NCI-H460 (cell line): ENCODE measurements at places on chromosomes 6 and 20. TPM values are rescaled to one million over a fixed set of nuclear protein-coding genes. Genes with fewer than 3 reads are reported as not detected.

Gene PGK2
- total RNA-seq, result not detected in 2 replicates

- no peak for DNase-seq
Observed at GRCh38 chr20:32544260-32544722, 40.8 kb downstream of the NOL4L start.

GRCh38 chr20:37331060-37331857, 14.7 kb upstream of the SRC start:
- DNase-seq, result no peak

- no peak for DNase-seq
Observed at GRCh38 chr6:101705866-101706265, 312.4 kb downstream of the GRIK2 start.

DNA sequence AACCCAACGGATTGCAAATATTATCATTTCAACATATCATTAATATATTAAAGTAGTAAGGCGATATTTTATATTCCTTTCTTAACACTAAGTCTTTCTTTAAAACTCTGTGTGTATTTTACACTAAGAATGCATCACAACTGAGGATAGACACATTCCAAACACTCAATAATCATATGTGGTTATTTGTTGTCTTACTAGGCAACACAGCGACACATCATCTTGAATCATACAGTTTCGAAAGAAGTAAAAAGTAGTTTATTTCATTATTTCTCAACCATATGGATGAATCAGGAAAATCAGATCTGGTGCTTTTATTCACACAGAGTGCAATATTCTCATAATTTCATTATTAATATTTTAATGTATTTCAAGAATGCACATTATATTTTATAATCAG, 662.4 kb downstream of the EPHA7 start:
- no peak for DNase-seq

DNA sequence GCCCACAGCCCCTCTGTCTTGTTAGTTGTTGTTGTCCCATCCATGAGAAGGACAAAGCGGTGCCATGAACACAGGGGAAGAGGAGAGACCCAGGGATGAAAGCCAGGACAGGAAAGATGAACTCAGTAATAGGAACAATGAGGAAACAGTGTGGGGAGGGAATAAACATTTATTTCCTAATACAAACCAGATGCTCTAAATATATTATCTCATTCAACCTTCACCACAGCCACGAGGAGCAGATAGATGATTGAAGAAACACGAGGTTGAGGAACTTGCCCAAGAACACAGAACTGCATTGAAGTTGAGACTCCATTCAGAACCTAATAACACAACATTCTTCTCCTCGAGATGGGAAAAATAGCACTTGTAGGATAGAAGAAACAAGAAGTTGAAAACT, 53.0 kb upstream of the AIG1 start:
- no peak for DNase-seq

- no peak for DNase-seq
Observed at GRCh38 chr6:2944405-2945152, 26.8 kb downstream of the SERPINB6 start.

Gene TCP11
- total RNA-seq, result not detected in 2 replicates

DNA sequence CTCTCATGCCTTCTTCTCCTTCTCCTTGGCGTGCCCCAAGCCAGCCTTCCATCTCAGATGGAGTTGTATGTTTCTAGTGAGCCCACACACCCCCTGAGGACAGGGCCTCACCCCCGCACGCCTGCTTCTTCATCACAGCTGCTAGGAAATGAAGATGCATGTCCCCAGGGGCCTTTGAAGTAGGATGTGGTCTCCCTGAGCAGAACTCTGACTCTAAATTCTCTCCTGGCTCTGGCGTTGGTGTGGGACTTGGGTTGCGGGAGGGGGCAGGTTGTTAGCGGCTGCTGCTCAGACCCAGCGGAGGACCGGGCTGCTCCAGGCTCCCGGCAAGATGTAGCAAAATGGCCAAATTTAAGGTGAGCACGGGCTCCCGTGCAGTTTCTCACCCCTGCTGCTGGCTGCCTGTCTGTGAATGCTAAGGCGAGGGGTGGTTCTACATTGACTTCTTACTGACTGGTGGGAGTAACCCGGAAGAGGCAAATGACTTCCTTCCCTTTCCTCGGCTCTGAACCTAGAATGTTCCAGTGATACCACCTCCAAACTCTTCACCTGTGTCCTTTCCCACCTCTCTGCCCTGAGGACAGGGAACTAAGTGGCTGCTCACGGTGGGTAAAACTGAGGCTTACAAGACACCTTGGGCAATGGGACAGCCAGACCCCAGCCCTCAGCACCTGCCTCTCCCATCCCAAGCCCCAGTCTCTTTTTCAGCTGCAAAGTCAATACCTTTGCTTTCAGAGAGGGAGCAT, 8.8 kb downstream of the SYNJ2 start:
- no peak for DNase-seq

Gene ANKEF1
- total RNA-seq, result 5.3 and 5.6 TPM in 2 replicates

GRCh38 chr20:31708736-31709534, 13.7 kb downstream of the BCL2L1 start:
- DNase-seq, result no peak

GRCh38 chr6:138570725-138571029, 71.4 kb upstream of the NHSL1 start:
- no peak for DNase-seq

Gene ENPP4
- total RNA-seq, result 7.3 and 8.2 TPM in 2 replicates

DNA sequence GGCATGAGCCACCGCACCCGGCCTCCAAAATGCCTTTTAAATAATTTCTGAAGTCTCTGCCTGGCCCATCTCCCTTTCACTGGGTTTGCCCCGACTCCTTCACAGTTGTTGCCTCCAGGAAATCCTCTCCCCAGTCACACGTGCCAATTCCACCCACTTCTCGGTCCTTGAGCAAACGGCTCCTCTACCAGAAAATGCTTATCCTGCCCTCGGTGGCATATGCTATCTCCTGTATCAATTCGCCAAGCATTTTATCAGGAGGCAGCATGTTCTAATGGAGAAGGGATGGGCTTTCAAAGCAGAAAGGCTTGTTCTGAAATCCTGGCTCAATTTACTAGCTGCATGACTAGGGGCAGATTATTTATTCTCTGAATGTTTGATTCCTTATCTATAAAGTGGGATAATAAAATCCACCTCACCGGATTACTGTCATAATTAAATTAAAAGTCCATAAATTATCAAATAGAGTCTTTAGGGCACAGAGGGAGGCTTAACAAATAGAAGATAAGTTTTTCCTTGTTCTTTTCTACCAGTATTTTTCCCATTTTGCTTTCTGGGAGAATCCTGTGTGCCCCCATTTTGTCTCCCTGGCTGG, 66.3 kb downstream of the PPP1R3G start:
- DNase-seq, result no peak

GRCh38 chr6:137272403-137272802, 53.2 kb upstream of the IFNGR1 start:
- DNase-seq, result no peak

DNA sequence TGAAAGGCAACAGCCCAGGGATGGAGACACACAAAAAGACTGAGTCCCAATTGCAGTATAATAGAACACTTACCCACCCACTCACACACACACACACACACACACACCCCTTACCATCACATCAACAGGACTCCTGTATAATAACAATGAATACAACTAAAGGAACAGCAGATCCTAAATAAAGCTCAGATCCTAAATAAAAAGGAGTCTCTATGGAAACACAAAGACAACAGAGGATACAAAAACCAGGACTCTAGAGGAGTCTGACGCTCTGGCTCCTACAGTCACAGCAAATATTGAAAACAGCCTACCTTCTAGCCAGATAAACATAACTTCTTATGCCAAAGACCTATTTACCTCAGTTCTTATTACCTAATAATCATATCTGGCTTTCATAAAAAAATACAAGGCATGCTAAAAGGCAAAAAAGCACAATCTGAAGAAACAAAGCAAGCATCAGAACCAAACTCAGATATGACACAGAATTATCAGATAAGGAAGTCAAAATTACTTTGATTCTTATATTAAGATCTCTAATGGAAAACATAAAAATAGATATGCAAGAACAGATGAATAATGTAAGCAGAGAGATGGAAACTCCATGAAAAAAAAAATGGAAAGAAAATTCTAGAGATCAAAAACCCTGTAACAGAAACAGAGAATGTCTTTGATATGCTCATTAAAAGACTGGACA, 134.9 kb downstream of the MMUT start:
- DNase-seq, result no peak

- no peak for DNase-seq
Observed at GRCh38 chr20:34055290-34055689, 56.8 kb downstream of the EIF2S2 start.

GRCh38 chr6:43184268-43184985, 2.4 kb downstream of the CUL9 start:
- DNase-seq, result no peak

- no peak for DNase-seq
Observed at GRCh38 chr6:7672066-7673062, 53.5 kb upstream of the BMP6 start.

DNA sequence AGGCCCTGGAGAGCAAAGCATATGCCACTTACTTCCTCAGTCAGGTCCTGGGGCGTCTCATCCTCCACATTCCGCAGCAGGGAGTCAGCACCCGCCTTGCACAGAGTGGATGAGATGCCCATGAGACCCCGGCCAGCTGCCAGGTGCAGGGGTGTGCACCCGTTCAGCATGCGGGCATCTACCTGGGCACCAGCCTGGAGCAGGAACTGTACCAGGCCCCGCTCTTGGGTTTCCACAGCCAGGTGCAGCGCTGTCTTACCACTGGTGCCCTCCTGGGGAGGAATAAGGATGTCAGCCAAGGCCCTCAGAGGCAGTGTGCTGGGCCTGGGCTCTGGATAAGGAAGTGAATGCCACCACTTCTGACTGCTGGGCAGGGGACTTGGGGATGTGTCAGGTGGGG, 2.7 kb upstream of the SLC35B2 start:
- no peak for DNase-seq
